Right lung (tissue), 10 donors: ENCODE measurements at places on chromosomes 13 and 19.

- DNase-seq = no peak
Measured at GRCh38 chr13:75443356-75443958, 38.5 kb downstream of the TBC1D4 start.

GRCh38 chr13:47588676-47589075 lies 412.4 kb downstream of the SUCLA2 start:
- no peak for DNase-seq

DNA sequence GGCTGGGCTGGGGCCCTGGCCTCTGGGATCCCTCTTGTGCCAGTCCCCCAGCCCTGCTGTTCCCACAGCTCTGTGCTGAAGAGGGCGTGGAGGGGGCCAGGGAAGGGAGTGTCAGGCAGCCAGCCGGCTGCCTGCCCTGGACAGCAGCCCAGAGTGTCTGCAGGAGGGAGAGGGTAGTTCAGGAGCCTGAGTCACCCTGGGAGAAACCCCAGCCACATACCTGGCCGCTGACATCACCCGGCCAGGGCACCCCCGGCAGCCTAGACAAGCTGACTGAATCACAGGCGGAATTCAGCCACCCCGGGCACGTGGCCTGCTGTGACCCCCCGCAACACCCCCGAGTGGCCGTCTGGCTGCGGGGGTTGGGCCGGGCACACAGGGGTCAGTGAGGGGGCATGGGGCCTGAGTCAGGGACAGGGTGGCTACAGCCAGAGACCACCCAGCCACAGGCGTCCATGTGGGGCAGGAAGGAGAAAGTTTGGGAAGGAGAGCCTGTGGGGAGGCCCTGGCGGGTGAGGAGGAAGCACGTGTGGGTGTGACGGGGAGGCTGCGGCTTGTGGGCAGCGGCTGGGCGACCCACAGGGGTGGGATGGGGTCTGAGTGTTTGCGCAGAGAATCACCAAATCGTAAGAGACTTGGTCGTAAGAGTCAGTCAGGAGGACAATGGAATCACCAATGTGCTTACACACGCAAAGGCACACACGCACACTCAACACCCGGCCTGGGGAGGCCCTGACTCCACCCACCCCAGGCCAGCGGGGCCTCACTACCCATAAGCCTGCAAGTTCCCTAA lies 11.9 kb upstream of the FOSB start:
- peak; percentile 89 for DNase-seq

- DNase-seq = no peak
Measured at GRCh38 chr13:106291006-106291405, 244.5 kb downstream of the EFNB2 start.

DNA sequence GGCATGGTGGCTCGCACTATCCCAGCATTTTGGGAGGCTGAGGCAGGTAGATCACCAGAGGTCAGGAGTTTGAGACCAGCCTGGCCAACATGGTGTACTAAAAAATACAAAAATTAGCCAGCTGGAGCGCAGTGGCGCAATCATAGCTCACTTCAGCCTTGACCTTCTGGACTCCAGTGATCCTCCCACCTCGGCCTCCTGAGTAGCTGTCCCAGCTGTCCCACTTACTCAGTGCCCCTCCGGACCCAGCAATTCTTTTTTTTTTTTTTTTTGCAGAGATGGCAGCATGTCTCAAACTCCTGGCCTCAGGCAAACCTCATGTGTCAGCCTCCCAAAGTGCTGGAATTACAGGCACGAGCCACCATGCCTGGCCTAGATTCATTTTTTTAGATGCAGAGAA lies 2.3 kb upstream of the ADAT3 start:
- no peak for DNase-seq

DNA sequence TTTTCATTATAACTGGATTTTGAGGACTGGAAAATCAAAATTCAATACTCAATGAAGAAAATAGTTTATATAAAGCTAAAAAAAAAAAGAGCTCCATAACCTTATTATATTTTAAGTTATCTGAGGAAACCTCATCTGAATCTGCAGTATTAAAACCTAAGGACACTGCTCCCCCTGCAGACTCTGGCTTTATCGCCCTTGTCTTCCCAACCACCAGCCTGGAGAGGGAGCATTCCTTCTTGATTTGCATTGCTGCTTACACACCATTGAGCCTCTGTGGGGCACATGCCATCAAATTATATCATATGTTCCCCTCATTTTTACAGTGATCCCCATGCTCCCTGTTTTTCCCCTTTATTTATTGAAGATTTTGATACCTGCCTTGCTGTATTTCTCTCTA lies 871.4 kb upstream of the GPC6 start:
- no peak for DNase-seq

DNA sequence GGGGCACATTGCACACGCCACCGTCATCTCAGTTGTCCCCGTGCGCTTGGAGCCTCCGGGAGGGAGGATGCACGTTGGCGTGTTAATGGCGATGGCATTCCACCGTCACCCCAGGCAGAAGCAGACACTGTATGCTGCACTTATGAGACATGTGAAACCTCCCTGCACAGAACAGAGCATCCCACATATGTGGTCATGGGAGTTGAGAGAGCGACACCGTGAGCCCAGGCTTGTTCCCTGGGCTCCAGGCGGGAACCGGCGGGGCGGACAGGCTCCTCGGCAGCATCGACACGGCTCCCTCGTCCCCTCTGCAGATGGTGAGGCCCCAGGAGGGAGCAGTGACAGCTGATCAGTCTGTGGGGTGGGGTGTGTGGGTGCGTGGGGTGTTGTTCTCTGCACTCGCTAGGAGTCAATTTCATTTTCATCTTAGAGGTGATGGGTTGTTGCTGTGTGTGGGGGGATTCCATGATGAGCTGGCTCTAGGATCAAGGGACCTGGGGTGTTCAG lies 40.4 kb downstream of the CRTC1 start:
- DNase-seq = no peak

DNA sequence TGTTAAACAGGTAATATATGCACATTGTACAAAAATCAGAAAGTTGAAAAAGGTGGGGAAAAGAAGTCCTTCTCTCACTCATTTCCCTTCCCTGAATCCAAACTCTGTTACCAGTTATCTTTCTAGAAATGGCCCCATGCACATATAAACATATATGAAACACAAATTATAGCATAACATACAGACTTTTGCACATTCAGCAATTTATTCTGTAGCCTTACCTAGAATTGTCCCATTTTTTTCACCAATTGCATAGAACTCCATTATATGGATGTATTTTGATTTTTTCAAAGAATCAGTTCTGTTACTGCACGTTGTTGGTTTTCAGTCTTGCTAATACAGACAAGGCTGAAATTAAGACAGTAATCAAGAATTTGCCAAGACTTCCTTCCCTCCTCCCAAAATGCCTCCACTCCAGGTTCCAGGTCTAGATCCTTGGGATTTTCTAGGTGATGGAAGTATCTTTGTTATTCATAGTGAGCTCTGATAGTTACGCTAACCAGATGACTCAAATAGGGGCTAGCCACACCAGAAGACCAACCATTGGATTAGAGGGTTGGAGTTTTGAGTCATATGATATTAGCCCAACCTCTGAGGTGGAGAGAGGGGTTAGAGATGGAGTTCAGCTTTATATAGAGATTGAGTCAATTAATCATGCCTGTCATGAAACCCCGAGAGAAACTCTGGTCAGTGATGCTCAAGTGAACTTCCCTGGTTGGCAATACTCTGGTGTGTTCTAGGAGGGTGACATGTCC lies 30.7 kb downstream of the GPR180 start:
- DNase-seq = no peak

- DNase-seq = no peak
Measured at GRCh38 chr19:2255982-2256685, at the start of gene JSRP1. Gene JSRP1, minus strand, starts transcription at chr19:2256417. Its CDS starts 1,103 bp downstream, at chr19:2255314.

DNA sequence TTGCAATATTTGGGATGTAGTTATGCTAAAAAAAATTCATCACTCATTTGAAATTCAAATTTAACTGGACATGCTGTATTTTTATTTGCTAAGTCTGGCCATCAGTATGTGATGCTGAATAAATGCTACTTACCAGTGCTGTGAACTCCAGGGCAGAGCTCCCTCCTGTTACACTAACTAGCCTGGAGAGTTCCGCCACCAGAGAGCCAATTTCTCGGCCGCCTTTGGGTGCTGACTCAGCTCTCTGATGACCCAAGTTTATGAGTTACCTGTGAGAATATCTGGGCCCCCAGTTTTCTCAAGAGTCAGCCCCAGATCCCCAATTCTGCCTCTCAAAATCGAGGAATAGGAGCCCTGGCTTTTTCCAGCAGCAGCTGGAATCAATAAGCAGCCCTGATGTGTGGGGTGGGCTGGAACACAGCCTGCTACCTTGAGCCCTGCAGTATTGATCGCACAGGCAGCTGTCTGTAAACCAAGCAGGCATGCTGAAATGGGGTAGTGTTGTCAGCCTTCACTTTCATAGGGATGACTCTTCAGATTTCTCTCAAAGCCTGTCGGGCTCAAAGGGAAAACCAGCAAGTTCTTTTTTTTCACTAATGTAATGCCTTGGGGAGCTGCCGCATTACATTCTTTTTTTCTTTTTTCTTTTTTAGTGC lies 113.7 kb downstream of the DNAJC15 start:
- no peak for DNase-seq

GRCh38 chr19:45136507-45137178 lies 24.1 kb downstream of the NKPD1 start:
- no peak for DNase-seq

DNA sequence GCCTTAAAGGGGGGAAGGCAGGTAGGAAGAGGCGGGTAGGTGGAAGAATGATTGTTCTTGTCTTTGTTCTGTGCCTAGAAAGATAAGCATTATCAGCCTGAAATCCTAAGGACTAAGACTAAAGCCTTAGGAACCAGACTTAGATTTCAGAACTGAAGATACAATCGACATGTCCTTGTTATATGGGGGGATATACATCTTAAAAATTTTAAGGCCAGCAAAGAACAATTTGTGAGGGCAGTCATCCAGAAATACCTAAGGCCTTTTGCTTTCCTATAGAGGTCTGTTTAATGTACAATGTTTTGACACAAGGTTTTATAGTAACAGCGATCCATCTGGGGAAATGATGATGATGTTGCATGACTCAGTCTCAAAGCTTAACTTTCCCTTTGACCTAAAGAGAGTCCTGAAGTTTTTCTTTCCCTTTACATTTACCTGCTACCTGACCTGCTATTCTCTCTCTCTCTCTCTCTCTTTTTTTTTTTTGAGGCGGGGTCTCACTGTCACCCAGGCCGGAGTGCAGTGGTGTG lies 20.2 kb upstream of the CEACAM6 start:
- no peak for DNase-seq

GRCh38 chr19:43687660-43687997 lies 17.7 kb upstream of the PLAUR start:
- DNase-seq = no peak

GRCh38 chr13:28001837-28002473 lies 13.5 kb upstream of the URAD start:
- no peak for DNase-seq

- no peak for DNase-seq
Measured at GRCh38 chr19:58400316-58400915, 5.0 kb downstream of the RNF225 start.

- DNase-seq = no peak
Measured at GRCh38 chr19:57269515-57270250, 10.6 kb upstream of the ZNF460 start.

DNA sequence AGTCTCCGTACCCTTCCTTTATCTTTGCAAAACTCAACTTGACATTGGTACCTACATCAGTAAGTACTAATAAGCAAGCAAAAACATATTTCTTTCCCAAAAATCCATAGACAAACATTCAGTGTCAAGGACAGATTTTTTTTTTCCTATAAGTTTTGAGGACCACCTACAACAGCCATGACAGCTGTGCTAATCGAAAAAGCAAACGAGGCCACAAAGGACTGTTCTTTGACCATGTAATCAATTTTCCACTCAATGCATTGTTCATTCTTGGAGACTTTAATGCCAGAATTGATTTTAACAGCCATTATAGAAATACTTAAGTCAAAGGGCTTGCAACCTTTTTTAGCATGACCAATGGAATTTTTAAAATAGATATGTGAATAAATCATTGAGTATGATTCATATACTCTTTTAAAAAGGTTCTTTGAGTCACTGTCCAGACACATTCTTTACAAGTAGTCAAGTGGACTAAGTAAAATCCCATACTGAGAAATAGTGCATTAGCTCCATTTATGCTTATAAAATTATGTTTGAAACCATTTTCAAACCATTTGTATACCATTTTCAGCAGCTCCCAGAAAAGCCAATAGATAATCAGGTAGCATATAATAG lies 323.9 kb downstream of the MZT1 start:
- DNase-seq = no peak

DNA sequence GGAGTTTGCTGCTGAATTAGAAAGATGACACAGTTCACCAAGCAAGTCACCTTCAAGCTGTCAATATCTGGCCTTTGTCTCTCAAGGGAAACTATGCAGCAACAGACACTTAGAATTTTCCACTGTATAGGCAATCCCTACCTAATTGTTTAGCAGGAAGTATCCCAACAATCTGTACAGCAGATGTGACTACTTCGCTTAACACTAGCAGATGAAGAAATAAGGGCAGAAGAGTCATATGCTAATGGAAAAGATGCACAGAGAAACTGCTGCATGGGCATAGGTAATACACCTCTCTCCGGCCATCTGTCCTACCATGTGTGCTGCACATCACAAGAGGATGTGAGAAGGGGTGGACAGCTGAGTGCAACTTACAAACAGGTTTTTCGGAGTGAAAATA lies 851.2 kb downstream of the PCDH9 start:
- no peak for DNase-seq

DNA sequence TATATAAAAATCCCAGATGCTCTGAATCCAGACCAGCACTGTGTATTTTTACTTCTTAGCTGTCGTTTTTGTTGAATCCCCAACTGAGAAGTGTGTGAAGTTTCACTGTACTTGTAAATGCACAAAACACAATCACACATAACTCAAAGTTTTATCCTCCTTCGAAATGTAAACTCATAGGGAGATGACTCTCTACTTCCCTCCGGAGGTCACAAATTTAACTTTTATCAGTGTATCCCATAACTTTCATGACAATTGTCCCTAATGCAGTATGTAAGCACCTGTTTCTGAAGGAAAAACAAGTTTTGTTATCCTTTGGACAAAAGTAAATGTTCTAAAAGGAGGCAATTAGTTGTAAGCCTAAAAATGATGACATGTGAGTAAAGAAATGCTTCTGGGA lies 665.0 kb upstream of the SLITRK6 start:
- DNase-seq = no peak

DNA sequence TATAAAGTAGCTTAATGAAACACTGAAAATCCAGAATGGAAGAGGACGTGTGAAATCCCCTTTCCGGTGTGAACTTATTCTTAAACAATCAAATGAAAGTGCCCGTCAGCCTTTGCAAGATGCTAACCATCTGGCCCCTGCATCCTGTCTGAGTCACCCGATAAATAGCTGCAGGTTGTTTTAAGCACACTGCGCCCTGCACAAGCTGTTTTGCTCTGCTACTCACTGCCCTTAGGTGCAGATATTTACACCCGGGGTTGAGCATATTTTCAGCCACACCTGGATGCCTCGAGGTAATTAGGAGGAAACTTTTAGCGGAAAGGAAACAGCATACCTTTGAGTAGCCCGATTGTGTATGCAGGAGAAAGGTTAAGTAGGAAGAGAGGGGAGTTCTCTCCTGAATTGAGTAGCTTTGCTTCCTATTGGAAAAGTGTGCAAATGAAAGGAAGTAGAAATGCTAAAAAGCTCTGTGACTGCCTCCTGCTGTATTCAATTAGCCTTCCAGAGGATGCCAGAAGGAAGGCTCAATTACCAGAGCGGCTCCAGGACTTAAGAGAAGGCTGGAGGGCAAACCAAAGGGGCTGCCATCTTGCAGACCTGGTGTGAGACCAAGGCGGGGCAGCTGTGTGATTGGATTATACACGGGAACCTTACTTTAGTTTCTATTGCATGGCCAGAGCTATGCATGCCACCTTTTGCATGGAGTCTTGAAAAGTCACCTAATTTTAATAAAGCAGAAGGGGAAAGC lies 42.5 kb downstream of the IRS2 start:
- DNase-seq = no peak

GRCh38 chr19:42005504-42005903 lies 11.5 kb upstream of the ATP1A3 start:
- no peak for DNase-seq
